ENCODE measurements at places on chromosomes 2 and 18. TPM values are rescaled to one million over a fixed set of nuclear protein-coding genes. Genes with fewer than 3 reads are reported as not detected.
A peak's percentile ranks its signal among the peaks of the same experiment; 100 is the strongest.

DNA sequence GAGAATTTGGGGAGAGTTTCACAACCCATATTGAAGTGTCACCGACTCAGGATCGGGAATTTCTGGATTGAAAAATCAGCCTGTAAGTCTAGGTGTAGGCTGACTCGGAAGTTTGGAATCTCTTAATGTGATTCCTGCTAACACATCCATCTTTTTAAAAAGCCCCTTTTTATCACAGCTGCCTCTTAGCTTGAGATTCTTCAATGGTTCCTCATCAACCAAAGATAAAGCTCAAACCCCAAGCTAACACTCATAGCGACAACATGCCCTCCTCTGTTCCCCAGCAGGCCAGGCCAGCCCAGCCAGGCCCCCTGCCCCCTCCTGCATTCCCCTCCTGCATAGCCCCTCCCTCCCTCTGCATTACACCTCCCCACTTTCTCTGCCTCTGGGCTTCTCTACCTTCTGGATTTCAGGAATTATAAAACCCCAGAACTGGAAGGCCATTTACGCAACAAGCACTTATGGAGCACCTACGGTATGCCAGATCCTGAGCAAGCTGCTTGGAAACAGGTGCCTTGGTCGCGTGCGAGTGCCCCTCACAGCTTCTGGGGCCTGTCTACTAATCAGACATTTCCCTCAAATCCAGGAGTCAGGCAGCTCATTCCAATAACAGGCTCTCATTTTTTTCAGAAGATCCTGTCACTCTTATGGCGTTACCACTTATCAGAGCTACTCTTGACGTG, 63.4 kb downstream of the EMX1 start:
- H3K4me1 ChIP-seq: peaks cover 5% of the 10 kb centered on the region
- peak overlapping the region; percentile 43 for H3K27ac ChIP-seq
- H3K27me3 ChIP-seq: peaks cover 2% of the 10 kb centered on the region
- H3K36me3 ChIP-seq: no peaks in the 10 kb centered on the region

TTN gene
- total RNA-seq: 16.1 TPM

GRCh38 chr18:28126768-28127167, 50.2 kb downstream of the CDH2 start:
- no peaks in the 10 kb centered on the region for H3K36me3 ChIP-seq
- H3K4me1 ChIP-seq: no peaks in the 10 kb centered on the region
- no peak overlapping the region for H3K4me3 ChIP-seq
- no peak for DNase-seq
- H3K27ac ChIP-seq: no peak overlapping the region

SRBD1 gene
- 17.2 TPM for total RNA-seq

GRCh38 chr2:25341753-25342371, at the start of gene DNMT3A:
Gene DNMT3A, minus strand, starts transcription at chr2:25341925. Its CDS starts 27,941 bp downstream, at chr2:25313984.
- peaks cover 20% of the 10 kb centered on the region for H3K4me1 ChIP-seq
- no peaks in the 10 kb centered on the region for H3K36me3 ChIP-seq
- H3K27me3 ChIP-seq: no peaks in the 10 kb centered on the region
- peak within 1 kb of the TSS; percentile 92 for H3K4me3 ChIP-seq
- no peak within 1 kb of the TSS for H3K27ac ChIP-seq

GRCh38 chr18:22961156-22961555, 28.0 kb downstream of the RBBP8 start:
- H3K4me3 ChIP-seq: no peak overlapping the region
- no peak for DNase-seq
- no peak overlapping the region for H3K27ac ChIP-seq
- H3K4me1 ChIP-seq: peaks cover 10% of the 10 kb centered on the region
- H3K36me3 ChIP-seq: peaks cover 2% of the 10 kb centered on the region
- no peaks in the 10 kb centered on the region for H3K27me3 ChIP-seq

DNA sequence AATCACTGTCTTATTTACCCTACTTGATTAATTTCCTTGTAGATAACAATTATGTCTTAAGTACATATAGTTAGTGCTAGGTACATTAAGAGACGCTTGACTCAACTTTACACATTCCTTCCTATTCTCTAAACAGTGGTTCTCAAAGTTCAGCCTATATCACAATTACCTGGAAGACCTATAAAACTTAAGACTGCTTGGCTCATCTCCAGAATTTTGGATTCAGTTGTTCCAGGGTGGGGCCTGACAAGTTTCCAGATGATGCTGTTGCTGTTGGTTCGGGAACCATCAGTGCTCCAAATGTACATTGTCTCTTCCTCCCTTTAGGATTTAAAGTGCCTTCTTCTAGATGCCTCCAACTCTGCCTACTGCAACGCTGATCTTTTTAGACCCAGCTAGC, 4.0 kb downstream of the PPP3R1 start:
- H3K36me3 ChIP-seq: peaks cover 7% of the 10 kb centered on the region
- H3K4me3 ChIP-seq: no peak overlapping the region
- no peak for DNase-seq
- peaks cover 23% of the 10 kb centered on the region for H3K4me1 ChIP-seq

DNA sequence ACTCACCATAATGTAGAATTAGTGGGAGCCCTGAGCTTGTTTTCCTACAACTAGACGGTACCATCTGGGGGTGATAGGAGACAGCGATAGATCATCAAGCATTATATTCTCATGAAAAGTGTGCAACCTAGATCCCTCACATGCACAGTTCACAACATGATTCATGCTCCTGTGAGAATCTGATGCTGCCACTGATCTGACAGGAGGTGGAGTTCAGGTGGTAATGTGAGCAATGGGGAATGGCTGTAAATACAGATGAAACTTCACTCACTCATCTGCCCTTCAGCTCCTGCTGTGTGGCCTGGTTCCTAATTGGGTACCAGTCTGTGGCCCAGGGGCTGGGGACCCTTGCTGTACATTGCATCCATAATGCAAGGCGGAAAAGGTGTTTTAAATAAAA, 60.7 kb downstream of the USP34 start:
- H3K4me3 ChIP-seq: no peak overlapping the region
- no peak for DNase-seq
- no peaks in the 10 kb centered on the region for H3K27me3 ChIP-seq
- peaks cover 26% of the 10 kb centered on the region for H3K4me1 ChIP-seq

GRCh38 chr2:230864605-230865306, at the start of gene ITM2C:
Gene ITM2C, plus strand, starts transcription at chr2:230864942. Its CDS starts 84 bp downstream, at chr2:230865026.
- H3K4me1 ChIP-seq: peaks cover 35% of the 10 kb centered on the region
- peak; percentile 61 for DNase-seq
- H3K27me3 ChIP-seq: peaks cover 9% of the 10 kb centered on the region
- H3K27ac ChIP-seq: peak within 1 kb of the TSS; percentile 91
- H3K4me3 ChIP-seq: peak within 1 kb of the TSS; percentile 96
- H3K36me3 ChIP-seq: peaks cover 3% of the 10 kb centered on the region

SKOR2 gene
- total RNA-seq: not detected

CSRNP3 gene
- not detected for total RNA-seq

GRCh38 chr2:10439971-10440370, 8.2 kb downstream of the ODC1 start:
- H3K27me3 ChIP-seq: no peaks in the 10 kb centered on the region
- DNase-seq: no peak
- H3K4me3 ChIP-seq: no peak overlapping the region

PSMA8 gene
- total RNA-seq: 0.52 TPM

DNA sequence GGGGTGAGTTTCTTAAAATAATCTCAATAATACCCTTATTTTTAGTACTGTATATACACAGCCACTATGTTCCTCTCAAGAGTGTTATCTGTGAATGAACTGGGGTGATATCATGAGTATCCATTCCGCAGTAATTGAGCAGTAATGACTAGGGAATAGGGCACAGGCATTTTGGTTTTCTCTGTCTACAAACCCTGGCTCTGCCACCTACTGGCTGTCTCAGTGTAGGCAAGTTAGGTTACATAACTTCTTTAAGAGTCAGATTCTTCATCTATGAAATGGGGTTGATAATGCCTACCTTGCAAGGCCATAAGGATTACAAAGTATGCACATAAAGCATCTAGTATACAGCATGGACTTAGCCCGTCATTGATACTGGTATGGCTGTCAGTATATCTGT, 555.8 kb downstream of the NRXN1 start:
- no peak overlapping the region for H3K4me3 ChIP-seq
- no peak for DNase-seq
- H3K27ac ChIP-seq: no peak overlapping the region
- H3K4me1 ChIP-seq: peaks cover 3% of the 10 kb centered on the region

PPP1CB gene
- 313 TPM for total RNA-seq

DNA sequence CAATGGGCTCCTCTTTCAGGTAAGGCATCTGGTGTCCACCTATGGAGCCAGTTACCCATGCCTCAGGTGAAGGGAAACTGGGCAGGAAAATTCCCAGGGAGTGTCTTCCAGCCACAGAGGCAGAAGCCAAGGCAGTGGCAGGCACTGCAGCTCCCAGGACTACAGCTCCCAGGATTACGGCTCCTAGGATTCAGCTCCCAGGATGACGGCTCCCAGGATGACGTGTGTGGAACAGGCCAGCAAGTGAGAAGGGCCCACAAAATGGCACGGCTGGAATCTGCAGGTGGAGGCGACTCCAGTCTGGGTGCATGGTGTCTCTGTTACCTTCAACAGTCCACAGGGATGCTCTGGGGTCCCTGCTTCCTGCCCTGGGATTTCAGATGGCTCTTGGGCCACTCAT, 92.1 kb downstream of the PTGR3 start:
- no peak overlapping the region for H3K27ac ChIP-seq
- H3K27me3 ChIP-seq: peaks cover 24% of the 10 kb centered on the region
- H3K4me3 ChIP-seq: no peak overlapping the region
- no peaks in the 10 kb centered on the region for H3K36me3 ChIP-seq

LHCGR gene
- total RNA-seq: not detected

GRCh38 chr2:202034249-202035088, 814 bp downstream of the FZD7 start:
- H3K36me3 ChIP-seq: peaks cover 3% of the 10 kb centered on the region
- H3K27ac ChIP-seq: no peak overlapping the region
- peaks cover 15% of the 10 kb centered on the region for H3K4me1 ChIP-seq
- no peak for DNase-seq

GRCh38 chr2:48873666-48874065, 118.1 kb upstream of the LHCGR start:
- no peak overlapping the region for H3K4me3 ChIP-seq
- H3K27me3 ChIP-seq: no peaks in the 10 kb centered on the region
- H3K27ac ChIP-seq: no peak overlapping the region
- DNase-seq: no peak
- H3K36me3 ChIP-seq: no peaks in the 10 kb centered on the region
- no peaks in the 10 kb centered on the region for H3K4me1 ChIP-seq

DNA sequence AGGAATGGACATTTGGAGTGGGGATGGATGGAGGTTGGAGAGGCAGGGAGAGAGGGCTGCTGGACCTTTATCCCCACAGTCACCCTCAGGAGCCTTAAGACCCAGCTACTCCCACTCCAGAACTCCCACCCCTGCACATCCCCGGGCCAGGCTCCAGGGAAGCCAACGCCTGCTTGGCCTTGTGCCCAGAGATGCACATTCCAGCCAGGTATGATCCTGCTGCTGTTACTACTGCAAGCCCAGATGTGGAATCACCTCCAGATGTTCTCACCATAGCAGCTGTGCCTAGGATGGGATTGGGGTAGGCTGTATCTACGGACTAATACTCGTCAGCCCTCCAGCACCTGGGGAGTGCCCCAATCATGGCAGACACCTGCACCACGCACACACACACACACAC, 71.7 kb downstream of the ZFP36L2 start:
- no peak overlapping the region for H3K4me3 ChIP-seq
- H3K27ac ChIP-seq: peak overlapping the region; percentile 70
- H3K36me3 ChIP-seq: peaks cover 2% of the 10 kb centered on the region
- H3K4me1 ChIP-seq: peaks cover 38% of the 10 kb centered on the region
- H3K27me3 ChIP-seq: no peaks in the 10 kb centered on the region
- no peak for DNase-seq

DQX1 gene
- 0.23 TPM for total RNA-seq

GRCh38 chr2:32212295-32212694, 46.6 kb downstream of the SLC30A6 start:
- H3K36me3 ChIP-seq: peaks cover 6% of the 10 kb centered on the region
- no peak for DNase-seq
- no peak overlapping the region for H3K4me3 ChIP-seq
- peak overlapping the region; percentile 43 for H3K27ac ChIP-seq
- H3K4me1 ChIP-seq: no peaks in the 10 kb centered on the region
- H3K27me3 ChIP-seq: no peaks in the 10 kb centered on the region

- H3K27ac ChIP-seq: no peak overlapping the region
- DNase-seq: no peak
- no peaks in the 10 kb centered on the region for H3K4me1 ChIP-seq
Measured at GRCh38 chr2:44547718-44548117, 186.0 kb downstream of the CAMKMT start.

- DNase-seq: no peak
- H3K36me3 ChIP-seq: peaks cover 3% of the 10 kb centered on the region
- H3K4me3 ChIP-seq: no peak overlapping the region
- H3K27ac ChIP-seq: no peak overlapping the region
- peaks cover 33% of the 10 kb centered on the region for H3K27me3 ChIP-seq
Measured at GRCh38 chr2:152626911-152627339, 90.3 kb downstream of the PRPF40A start.

RGPD4 gene
- 0.39 TPM for total RNA-seq

DNA sequence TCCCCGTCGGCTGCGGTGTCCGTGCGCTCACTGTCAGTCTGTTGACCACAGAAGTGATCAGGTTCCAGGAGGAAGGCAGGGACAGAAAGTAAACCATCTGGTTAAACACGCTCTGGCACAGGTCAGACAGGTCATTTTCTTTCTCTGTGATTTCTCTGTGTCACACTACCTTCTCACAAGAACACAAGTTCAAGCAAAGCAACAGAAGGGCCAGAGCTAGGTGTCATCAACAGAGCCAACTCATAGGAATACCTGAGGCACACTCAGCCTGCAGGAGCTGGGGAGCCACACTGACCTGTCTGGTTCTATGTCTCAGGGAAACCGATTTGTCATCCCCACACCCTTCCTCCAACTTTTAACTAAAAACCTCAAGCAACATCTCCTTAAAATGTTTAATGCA, 115.1 kb upstream of the ZBTB14 start:
- no peaks in the 10 kb centered on the region for H3K4me1 ChIP-seq
- H3K4me3 ChIP-seq: no peak overlapping the region
- H3K27ac ChIP-seq: no peak overlapping the region
- DNase-seq: no peak
- H3K36me3 ChIP-seq: no peaks in the 10 kb centered on the region

ILKAP gene
- 123 TPM for total RNA-seq
